NCI-H226 (cell line): ENCODE measurements at places on chromosomes 1 and 21.
A peak's percentile ranks its signal among the peaks of the same experiment; 100 is the strongest.

DNA sequence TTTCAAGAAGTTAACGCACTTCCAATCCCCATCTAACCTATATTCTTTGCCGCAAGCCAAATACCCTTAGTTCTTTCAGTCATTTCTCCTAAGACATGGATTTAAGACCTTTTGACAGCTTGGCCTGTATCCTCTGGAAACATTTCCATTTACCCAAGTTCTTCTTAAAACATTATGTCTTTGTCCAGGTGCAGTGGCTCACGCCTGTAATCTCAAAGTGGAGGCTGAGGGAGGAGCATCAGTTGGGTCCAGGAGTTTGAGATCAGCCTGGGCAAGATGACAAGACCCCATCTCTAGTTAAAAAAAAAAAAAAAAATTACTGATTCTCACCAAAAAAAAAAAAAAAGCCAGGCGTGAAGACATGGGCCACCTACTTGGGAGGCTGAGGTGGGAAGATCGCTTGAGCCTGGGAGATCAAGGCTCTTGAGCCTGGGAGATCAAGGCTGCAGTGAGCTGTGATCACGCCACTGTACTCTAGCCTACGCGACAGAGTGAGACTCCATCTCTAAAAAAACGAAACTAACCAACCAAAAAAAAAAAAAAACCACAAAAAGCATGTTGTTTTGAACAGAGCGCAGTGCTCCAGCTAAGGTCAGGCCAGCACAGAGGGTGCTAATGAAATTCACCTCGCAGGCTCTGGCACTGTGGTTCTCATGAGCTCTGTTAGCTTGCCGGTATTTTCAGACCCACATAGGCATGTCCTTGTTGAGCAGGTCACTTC, 36.0 kb downstream of the NUAK2 start:
- no peak for DNase-seq

DNA sequence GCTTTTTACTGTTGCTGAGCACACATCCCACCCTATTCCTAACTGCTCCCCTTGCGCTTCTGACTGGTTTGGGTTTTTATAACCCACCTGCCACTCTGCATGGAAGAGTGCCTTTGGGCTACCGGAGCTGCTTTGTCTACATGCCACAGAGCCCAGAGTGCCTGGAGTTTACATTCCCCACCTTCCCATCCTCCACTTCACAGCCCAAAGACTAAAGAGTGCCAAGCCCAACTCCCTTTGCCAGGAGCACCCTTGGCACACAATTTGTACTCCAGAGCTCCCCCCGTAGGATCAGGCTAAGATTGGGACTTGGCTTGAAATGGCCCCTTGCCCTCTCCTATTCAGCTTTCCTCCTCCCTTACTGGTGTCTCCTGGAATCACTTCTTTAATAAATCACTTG, 63.3 kb downstream of the LHX9 start:
- no peak for DNase-seq

GRCh38 chr1:244319283-244320132, 132.2 kb downstream of the ADSS2 start:
- DNase-seq: peak; percentile 37

DNA sequence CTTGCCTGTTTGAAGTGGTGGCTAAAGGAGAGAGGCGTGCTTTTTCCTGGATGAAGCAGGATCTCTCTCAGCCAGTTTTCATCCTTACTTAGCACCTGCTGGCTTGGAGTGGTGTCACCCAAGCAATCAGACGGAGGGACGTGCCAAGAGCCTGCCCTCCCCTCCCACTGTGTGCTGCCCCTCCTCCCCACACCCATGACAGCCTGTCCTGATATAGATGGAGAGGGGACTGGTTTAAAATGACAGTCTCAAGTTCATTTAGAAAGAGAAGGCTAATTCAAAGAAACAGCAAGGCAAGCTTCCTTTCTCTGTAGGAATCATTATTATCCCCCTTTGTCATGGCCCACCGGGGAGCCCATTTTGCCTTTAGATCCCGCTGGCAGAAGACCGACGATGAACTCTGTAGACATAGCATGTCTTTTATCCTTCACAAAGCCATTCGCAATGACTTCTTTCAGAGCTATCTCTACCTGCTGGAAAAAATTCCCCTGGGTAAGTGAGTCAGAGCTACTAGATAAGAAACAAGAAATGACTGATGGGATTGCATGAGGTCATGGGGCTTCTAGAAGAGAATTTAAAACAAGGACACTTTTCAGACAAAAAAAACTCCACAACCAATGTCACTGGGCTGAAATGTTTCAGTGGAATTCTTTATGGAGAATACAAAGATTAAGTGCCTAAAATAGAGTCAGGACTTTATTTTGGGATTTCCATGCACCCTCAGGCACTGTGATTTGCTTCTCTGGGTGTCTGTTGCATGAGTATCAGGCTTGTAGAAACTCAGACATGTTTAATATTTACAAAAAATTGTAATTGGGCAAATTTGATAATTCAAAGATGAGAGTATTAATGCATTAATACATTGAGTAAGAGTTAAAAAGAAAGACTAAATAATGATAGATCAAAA, at the start of gene NTMT2:
Gene NTMT2 (plus strand): TSS at position 190 of the 907 bp plus-strand sequence. CDS start 149 bp downstream, at position 339.
- peak; percentile 69 for DNase-seq

- DNase-seq: no peak
Measured at GRCh38 chr1:168725831-168726230, 3.2 kb downstream of the DPT start.

DNA sequence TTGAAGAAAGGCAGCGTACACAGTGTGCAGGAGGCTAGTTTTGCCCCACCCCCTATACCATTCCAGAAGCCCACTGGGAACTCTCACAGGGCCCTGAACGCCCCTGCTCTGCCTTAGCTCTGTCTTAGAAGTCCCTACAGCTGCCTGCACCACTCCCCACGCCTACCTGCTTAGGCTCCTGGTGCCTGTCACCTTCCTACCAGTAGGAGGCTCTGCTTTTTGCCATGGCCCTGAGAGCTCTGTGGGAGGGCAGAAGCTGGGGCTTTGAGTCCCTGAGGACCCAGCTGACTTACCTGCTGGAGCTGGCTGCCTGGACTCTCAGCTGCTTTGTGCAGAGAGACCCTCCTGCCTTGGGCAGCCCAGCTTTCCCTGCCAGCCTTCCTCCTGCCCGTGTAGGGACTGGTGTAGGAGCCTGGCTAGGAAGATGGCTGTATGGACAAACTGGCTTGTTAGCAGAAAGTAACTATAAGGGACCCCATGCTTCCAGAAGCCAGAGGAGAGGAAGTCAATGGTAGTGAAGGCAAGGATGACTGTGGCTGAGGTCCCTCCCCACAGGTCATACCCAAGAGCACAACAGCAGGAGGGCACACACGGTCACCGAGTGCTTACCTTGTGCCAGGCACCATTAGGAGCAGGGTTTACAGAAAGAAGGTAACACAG, 9.8 kb upstream of the CELSR2 start:
- peak; percentile 50 for DNase-seq

- DNase-seq: no peak
Measured at GRCh38 chr1:15081102-15081501, 72.4 kb upstream of the TMEM51 start.

DNA sequence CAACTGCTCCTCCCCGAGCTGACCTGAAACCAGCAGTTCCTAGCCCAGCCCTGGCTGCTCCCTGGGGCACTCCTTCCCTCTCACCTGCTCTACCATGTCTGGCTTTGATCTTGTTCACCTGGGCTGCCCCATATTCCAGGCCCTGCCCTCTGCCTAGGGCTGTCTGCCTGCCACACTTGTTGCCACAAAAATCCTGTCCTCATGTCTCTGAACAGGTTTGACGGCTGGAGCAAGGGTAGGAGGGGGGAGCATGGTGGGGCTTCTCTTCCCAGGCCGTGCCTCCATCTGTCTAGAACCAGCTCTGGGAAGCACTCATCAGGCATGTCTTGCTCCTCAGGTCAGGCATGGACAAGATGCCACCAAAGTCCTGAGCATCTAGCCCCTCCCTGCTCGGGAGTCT, 44.3 kb upstream of the WNT2B start:
- no peak for DNase-seq

- DNase-seq: no peak
Measured at GRCh38 chr1:114130846-114131525, 22.7 kb downstream of the SYT6 start.

- no peak for DNase-seq
Measured at GRCh38 chr1:59397139-59397858, 100.4 kb downstream of the FGGY start.

- DNase-seq: no peak
Measured at GRCh38 chr1:196640976-196641375, 10.9 kb upstream of the CFH start.

GRCh38 chr1:233725423-233725822, 111.5 kb downstream of the KCNK1 start:
- DNase-seq: no peak

- peak; percentile 91 for DNase-seq
Measured at GRCh38 chr1:235067396-235068157, 61.1 kb downstream of the TOMM20 start.

DNA sequence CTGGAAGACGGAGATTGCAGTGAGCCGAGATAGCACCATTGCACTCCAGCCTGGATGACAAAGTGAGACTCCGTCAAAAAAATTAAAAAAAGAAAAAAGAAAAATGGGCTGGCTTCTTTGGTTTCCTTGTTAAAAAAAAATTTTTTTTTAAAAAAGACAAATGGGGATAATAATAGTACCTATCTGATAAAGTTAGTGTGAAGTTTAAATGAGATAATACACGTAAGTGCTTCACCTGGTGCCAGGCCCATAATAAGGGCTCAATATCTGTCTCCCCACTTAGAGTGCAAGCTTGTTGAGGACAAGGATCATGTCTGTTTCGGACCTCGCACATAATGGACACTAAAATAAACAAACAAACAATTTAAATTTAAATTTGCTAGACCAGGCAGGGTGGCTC, 30.0 kb upstream of the HTR1D start:
- no peak for DNase-seq

- DNase-seq: no peak
Measured at GRCh38 chr1:113918243-113918642, 10.9 kb upstream of the HIPK1 start.

DNA sequence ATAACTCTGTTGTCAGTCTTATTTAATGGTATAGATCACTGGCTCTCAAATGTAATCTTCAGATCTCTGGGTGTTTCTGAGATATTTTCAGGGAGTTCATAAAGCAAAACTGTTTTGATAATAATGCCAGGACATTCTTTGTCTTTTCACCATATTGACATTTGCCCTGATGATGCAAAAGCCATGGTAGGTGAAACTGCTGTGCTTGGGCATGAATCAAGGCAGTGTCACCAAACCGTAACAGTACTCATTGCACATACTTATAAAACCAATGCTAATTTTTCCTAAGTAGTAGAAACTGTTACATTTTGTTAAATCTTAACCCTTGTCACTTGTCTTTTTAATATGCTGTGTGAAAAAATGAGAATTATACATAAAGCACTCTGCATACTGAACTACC, 76.0 kb downstream of the RPS6KC1 start:
- DNase-seq: no peak

DNA sequence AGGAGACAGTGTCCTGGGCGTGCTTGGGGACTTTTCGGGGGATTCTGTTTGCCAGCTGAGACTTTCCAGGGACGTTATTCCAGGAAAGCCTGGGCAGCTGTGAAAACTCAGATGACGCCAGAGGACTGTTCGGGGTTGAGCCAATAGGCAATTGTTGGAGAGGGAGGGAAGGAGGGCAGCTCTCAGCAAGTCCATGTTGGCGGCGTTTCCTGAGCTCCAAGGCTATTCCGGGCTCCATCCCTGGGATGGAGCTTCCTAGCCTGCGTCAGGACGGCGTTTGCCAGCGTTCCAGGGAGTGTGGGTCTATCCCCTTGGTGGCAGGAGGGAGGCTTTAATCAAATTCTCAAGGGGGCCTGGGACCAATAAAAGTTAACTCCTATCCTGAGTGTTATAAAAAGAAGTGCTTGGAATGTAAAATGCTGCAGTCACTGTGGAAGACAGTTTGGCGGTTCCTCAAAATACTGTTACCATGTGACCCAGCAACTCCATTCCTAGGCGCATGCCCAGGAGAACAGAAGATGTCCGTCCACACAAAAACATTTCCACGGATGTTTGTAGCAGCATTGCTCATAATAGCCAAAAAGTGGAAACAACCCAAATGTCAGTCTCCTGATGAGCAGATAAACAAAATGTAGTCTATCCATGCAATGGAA, 15.2 kb downstream of the SLC27A3 start:
- DNase-seq: no peak

DNA sequence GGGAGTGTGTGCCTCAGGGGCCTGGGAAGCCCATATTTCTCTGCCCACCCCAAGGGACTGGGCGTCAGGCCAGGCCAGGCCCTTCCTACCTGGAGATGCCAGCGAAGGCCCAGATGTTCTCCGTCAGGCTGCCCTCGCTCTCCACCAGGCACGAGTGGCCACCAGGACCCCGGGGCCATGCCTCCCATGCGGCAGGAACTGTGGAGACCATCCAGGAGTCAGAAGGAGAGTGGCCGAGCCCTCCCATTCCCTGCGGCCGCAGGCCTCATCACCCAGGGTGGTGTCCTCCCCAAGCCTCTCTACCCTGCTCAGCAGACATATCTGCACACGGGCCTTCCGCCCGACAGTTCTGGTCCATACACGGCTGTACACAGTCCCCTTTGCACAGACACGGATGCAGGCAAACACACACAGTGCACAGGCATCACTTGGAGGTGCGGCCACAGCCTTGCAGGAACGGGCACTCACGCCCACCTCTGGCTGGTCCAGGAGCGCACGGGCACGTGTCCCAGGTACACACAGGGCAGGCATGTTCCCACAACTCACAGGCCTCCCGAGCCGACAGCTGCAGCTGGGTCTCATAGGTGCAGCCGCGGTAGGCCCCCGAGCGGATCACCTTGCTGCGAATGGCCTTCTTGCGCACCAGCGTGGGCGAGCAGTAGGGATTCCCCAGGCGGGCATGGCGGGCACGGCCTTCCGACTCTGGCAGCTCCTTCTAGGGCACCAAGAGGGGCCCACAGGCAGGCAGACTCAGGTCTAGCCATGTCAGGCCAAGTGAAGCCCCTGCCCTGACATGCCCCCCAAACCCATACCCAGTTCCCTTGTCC, 5.9 kb upstream of the KIF17 start:
- DNase-seq: no peak

DNA sequence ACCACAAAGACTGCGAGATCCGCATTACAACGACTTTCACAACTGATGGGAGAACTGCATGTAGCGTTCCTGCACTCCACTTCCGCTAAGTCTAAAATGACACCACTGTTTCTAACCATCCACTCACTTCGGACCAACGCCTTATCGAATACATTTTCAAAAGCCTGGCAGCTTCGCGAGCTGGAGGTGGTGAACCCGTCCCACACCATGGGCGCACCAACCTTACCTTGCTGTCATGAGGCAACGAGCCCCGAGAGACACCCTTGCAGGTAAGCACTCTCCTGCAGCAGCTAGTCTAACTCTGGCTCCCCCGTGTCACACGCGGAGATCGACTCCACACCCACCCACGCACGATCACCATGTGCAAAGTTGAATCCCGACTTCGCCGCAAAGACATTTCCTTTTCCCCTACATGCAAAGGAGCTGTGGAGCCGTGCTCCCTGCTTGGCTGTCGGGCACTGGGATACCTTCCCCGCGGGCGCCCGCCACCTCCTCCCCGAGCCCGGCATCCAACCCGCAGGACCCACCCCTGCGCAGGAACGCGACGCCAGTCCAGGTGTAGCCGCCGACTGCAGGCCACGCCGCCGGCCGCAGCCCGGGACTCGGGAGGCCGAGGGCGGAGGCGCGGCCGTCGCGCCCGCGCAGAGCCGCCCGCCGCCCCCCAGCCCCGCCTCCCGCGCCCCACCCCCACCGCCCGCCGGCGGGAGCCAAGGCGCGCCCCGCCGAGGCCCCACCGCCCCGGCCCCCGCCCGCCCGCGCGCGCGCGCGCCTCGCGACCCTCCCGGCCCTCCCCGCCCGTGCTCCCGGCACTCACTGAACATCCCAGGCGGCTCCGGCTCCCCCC, 629 bp downstream of the TAF5L start:
- peak; percentile 2 for DNase-seq
